ENCODE measurements at places on chromosomes 12 and 14. TPM values are rescaled to one million over a fixed set of nuclear protein-coding genes. Genes with fewer than 3 reads are reported as not detected.

GRCh38 chr14:76923431-76924370 lies 97.5 kb downstream of the LRRC74A start:
- DNase-seq: no peak
- H3K4me1 ChIP-seq: no peaks in the 10 kb centered on the region
- H3K36me3 ChIP-seq: no peaks in the 10 kb centered on the region
- no peak overlapping the region for H3K4me3 ChIP-seq
- no peak overlapping the region for H3K27ac ChIP-seq

DNA sequence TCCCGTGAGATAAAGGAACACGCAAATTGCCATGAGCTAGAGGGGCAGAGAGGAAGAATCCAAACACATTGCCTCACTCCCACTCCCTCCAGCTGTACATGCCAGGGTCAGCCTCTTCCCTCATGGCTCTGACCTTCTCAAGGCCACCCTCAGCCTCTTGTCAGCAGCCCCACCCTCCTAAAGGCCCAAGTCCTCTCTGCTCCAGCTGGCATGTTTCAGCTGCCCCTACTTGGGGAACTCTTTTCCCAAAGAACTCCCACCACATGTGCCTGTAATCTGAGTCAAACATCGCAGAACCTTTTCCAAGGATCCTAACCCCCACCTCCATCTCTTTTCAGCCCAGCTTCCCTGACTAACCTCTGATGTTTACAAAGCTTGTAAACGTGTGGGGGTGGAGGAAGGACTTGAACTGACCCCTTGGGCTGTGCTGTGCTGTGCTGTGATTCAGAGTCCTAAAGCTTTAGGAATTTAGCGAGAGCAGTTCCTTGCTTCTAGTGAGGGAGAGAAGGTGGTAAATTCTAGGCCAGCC lies 7.3 kb upstream of the CACNB3 start:
- no peaks in the 10 kb centered on the region for H3K27me3 ChIP-seq
- no peak overlapping the region for H3K27ac ChIP-seq
- H3K4me3 ChIP-seq: no peak overlapping the region
- no peaks in the 10 kb centered on the region for H3K36me3 ChIP-seq

DNA sequence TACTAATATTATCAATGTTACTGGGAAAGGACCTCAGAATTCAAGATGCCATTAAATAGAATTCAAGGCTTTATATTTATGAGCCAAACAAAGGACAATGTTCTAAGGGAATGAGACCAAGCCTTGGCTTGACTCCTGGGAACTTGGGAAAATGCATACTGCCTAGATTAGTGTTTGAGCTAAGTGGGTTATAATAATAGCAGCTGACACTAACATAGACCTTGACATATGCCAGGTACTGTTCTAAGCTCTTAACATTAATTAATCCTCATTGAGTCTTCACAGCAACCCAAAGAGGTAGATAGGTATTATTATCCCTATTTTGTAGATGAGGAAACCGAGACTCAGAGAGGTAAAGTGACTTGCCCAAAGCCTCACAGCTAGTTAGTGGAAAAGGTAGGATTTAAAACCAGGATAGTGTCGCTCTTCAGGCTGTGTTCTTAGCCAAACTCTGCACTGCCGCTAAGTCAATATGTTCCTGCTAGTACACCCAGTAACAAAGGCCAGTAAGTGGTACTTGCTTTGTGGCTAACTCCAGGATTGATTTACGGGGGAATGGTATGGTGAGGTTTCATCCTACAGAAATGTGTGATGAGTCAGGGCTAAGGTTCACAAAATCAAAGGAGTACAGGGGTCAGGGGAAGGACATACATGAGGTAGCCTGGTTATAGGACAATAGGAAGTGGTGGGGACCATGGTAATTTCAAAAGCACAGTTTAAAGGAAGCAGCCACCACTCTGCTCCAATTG lies 35.8 kb upstream of the PRKAB1 start:
- H3K36me3 ChIP-seq: no peaks in the 10 kb centered on the region
- H3K4me1 ChIP-seq: no peaks in the 10 kb centered on the region
- no peak overlapping the region for H3K27ac ChIP-seq
- H3K4me3 ChIP-seq: no peak overlapping the region

DNA sequence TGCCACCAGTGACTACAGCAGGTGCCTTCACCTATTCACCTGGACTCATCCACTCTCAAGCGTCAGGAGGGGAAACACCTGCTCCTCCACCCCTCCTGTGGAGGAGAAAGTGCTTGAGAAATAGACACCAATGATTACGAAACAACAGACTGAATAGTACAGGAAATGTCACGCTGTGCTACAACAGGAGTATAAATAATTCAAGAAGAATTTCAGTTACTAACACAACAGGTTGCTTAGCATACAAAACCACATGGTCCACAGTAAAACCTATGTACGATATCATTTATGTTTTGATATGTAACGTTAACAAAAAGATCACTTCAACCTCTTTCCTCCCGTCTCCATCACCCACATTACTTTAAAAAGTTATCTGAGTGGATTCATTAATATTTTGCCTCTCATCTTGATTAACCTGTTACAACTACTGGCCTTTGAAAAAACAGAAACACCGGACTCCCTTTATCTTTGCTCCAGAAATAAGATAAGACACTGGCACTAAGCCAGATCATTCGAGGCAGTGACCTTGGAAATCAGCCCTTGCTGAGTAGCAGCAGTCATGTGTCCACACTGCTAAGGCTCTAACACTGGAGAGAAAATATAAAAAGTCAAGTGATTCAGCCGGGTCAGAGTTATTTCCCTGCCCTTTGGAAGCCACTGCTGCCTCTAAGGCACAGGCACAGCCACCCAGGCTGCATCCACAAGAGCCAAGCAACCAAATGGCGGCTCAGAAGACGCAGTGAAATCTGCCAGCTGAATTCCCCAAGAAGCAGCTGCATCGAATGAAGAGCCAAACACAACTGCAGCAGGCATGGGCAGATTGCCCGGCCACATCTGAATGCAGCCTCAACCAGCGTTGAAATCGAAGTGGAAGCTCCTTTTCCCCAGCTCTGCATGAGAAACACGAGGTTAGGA lies 40.9 kb downstream of the NT5DC3 start:
- H3K4me3 ChIP-seq: peak overlapping the region; percentile 20
- no peaks in the 10 kb centered on the region for H3K27me3 ChIP-seq
- peak; percentile 67 for DNase-seq
- peak overlapping the region; percentile 44 for H3K27ac ChIP-seq

GRCh38 chr14:91144425-91145145 lies 30.7 kb downstream of the DGLUCY start:
- DNase-seq: no peak
- H3K36me3 ChIP-seq: peaks cover 27% of the 10 kb centered on the region
- H3K27me3 ChIP-seq: no peaks in the 10 kb centered on the region
- H3K4me1 ChIP-seq: no peaks in the 10 kb centered on the region

- H3K4me1 ChIP-seq: peaks cover 65% of the 10 kb centered on the region
- DNase-seq: no peak
- H3K27me3 ChIP-seq: no peaks in the 10 kb centered on the region
- peak overlapping the region; percentile 77 for H3K27ac ChIP-seq
- peaks cover 50% of the 10 kb centered on the region for H3K36me3 ChIP-seq
Measured at GRCh38 chr14:59330455-59330854, 134.7 kb downstream of the GPR135 start.

- no peak overlapping the region for H3K4me3 ChIP-seq
- H3K27me3 ChIP-seq: no peaks in the 10 kb centered on the region
- H3K36me3 ChIP-seq: no peaks in the 10 kb centered on the region
- no peak for DNase-seq
Measured at GRCh38 chr14:105075379-105076295, 10.4 kb upstream of the GPR132 start.

DNA sequence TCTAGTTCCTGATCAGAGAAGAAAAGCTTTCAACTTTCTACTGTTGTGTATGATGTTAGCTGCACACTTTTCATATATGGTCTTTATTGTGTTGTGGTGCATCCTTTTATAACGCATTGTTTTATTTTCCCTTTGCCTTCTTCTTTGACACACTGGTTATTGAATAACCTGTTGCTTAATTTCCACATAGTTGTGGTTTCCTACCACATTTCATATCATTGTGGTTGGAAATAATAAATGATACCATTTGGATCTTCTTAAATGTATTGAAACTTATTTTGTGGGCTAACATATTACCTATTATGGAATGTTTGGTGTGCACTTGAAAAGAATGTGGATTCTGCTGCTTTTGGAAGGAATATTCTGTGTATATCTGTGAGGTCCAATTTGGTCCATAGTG lies 64.9 kb downstream of the GPHN start:
- H3K27me3 ChIP-seq: no peaks in the 10 kb centered on the region
- no peaks in the 10 kb centered on the region for H3K36me3 ChIP-seq
- H3K27ac ChIP-seq: no peak overlapping the region
- peaks cover 7% of the 10 kb centered on the region for H3K4me1 ChIP-seq

DNA sequence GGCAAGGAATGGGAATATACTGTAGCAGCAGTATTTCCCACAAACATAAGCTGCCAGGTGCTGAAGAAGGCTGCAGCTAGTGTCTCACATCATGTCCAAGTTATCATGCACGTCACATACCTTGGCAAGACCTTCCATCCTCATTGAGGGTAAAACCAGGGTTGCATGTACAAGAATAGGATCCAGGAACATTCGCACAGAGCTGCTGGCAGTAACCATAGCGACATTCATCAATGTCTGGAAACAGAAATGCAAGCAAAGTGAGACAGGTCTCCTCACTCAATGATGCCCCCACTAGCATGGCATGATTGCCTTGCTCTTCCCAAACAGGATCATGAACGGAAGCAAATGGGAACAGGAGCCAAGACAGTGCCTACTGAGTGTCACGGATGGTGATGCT lies 23.8 kb upstream of the TC2N start:
- DNase-seq: no peak
- peak overlapping the region; percentile 72 for H3K27ac ChIP-seq
- H3K36me3 ChIP-seq: no peaks in the 10 kb centered on the region
- peaks cover 39% of the 10 kb centered on the region for H3K4me1 ChIP-seq

GRCh38 chr12:53684654-53685220 lies 8.9 kb upstream of the ATP5MC2 start:
- H3K27me3 ChIP-seq: no peaks in the 10 kb centered on the region
- H3K27ac ChIP-seq: no peak overlapping the region
- no peaks in the 10 kb centered on the region for H3K4me1 ChIP-seq
- H3K4me3 ChIP-seq: no peak overlapping the region
- DNase-seq: no peak

- no peaks in the 10 kb centered on the region for H3K27me3 ChIP-seq
- DNase-seq: no peak
- no peaks in the 10 kb centered on the region for H3K4me1 ChIP-seq
- H3K36me3 ChIP-seq: peaks cover 85% of the 10 kb centered on the region
- no peak overlapping the region for H3K4me3 ChIP-seq
Measured at GRCh38 chr14:103733651-103734050, 18.0 kb downstream of the ZFYVE21 start.

GRCh38 chr12:128715485-128715884 lies 108.3 kb downstream of the SLC15A4 start:
- DNase-seq: no peak
- H3K36me3 ChIP-seq: no peaks in the 10 kb centered on the region
- no peaks in the 10 kb centered on the region for H3K4me1 ChIP-seq
- no peak overlapping the region for H3K4me3 ChIP-seq
- no peak overlapping the region for H3K27ac ChIP-seq

DNA sequence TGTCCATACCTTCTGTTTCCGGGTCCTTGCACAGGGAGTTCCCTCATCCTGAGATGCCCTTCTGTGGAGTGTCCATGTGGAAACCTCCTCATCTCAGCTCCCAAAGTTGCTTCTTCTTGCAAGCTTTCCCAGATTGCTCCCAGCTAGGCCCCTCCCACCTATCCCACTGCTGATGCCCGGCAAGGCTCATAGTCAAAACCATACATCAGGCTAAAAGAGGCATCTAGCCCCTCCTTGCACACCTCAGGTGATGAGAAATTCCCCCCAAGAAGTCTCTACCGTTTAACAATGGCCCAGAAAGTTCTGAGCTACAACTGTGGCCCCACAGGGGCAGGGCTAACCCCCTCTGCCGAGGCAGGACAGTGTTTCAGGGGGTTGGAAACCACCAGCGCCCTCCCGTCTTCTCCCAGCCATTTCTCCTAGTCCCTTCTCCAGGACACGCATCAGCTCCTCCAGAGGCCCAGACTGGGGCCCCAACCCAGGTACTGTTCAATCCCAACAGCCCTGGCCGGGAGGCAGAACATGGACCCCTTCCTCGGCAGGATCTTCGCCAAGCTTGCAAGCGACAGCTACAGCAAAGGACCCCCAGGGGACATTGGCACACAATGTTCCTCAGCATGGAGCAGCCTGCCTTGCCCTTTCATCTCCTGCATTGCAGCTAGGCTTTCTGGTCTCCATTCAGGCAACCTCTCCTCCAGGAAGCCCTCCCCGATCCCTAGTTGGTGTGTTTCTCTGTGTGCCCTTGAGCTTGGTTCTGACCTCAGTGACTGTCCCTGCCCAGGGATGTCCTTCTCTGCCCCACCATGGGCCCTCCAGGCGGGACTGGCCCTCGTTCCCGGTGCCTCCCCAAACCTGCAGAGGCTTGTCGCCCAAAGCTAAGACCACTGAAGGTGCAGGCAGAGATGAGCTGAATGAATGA lies 4.5 kb upstream of the BEGAIN start:
- no peaks in the 10 kb centered on the region for H3K27me3 ChIP-seq
- no peak for DNase-seq
- H3K4me1 ChIP-seq: no peaks in the 10 kb centered on the region

DNA sequence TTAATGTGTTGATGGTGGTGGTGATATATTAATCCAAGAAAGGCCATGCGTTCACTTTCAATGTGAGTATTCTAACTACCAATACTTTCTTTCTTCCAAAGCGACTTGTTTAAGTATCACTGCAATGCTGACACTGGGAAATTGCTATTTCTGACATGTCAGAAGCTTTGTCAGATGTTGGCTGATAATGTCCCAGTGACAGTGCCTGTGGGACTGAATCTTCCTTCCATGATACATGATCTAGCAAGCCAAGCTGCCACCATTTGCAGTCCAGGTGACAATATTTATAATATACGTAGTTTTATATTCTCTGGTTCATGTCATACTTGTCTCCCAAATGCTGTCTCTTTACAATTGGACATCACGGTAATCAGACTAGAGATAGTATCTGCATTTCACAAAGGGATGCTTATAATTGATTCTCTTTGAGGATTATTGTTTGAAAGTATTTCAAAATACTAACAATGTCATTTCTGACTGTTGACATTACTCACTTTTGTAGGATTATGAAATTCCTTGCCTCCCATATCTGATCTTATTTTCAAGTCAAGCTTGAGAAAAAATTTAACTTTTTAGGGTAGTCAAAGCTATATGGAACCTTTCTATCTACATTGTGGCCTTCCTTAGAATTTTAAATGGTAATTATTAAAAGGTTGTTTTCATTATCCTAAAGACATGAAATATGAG lies 57.3 kb downstream of the KNTC1 start:
- no peak for DNase-seq
- no peak overlapping the region for H3K27ac ChIP-seq
- H3K27me3 ChIP-seq: no peaks in the 10 kb centered on the region
- no peaks in the 10 kb centered on the region for H3K36me3 ChIP-seq

- no peaks in the 10 kb centered on the region for H3K27me3 ChIP-seq
- DNase-seq: peak; percentile 85
- peak overlapping the region; percentile 85 for H3K27ac ChIP-seq
Measured at GRCh38 chr12:122080149-122081082, 1.9 kb downstream of the MLXIP start.

GRCh38 chr14:79605849-79606248 lies 605.5 kb downstream of the DIO2 start:
- DNase-seq: no peak
- H3K4me3 ChIP-seq: no peak overlapping the region
- H3K36me3 ChIP-seq: no peaks in the 10 kb centered on the region
- H3K4me1 ChIP-seq: no peaks in the 10 kb centered on the region
- H3K27me3 ChIP-seq: no peaks in the 10 kb centered on the region
- no peak overlapping the region for H3K27ac ChIP-seq

ACVRL1 gene
- total RNA-seq: 48.1 TPM

GLT1D1 gene
- 0.20 TPM for total RNA-seq

PKP2 gene
- 271 TPM for total RNA-seq

PFDN5 gene
- 549 TPM for total RNA-seq

EIF2S3B gene
- not detected for total RNA-seq

WNT1 gene
- not detected for total RNA-seq

SLCO1C1 gene
- 2.0 TPM for total RNA-seq

CPNE6 gene
- total RNA-seq: not detected

PTCSC3 gene
- total RNA-seq: not detected

RHEBL1 gene
- total RNA-seq: 0.35 TPM

TAS2R20 gene
- 0.33 TPM for total RNA-seq
